ENCODE measurements at places on chromosomes 5 and 9.

DNA sequence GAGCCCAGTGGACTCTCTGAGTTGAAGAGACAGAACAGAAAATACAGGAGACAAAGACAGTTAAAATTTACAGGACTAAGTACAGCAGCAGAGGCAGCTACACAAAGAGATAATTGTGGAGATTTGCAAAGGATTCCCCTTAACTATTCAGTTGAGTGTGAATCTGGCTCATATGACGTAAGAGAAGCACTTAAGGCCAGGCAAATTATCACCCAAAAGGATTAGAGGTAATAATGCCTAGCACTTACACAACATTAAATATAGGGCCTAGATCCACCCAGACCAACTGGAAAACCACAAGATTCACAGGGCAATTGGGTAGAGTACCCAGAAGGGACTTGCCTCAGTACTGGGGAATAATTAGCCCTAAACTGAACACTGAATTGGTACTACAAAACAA is 41.3 kb downstream of the ADAMTS6 start:
- DNase-seq, result no peak

DNA sequence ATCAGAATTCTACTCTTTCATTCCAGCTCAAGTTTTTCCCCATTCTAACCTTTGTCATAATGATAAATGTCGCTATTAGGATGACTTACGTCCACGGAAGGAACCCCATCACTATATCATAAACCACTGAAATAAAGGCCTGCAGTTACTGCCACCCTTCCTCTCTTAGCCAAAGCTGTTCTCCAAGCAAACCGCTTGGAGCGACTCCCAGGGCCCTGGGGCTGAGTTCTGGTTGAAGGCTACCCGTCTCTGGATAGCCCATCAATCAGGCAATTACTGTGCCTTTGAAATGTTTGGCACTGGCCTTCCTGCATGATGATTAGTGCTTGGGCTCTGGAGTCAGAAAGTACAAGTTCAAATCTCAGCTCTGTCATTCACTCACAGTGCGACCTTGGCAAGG is 386.0 kb downstream of the SPOCK1 start:
- DNase-seq, result no peak

- DNase-seq, result no peak
These were observed 179.1 kb upstream of the FBXL7 start for GRCh38 chr5:15320871-15321270.

DNA sequence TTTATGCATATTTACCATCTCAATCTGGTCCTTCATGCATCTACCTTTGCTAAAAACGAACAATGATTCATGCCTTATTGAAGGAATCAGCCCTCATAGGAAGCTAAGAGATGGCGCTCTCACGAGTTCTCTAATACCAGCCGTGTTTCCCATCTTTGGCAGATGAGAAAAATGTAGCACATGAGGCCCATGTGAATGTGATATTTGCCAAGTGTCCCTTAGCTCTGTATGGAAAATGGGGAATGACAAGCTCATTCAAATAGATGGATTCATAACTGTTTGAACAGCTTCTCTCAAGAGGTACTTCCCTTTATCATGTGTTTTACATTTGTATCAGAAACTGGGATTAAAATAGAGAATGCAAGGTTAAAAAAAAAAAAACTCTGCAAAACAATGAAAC is 66.1 kb downstream of the TTC39B start:
- no peak for DNase-seq

DNA sequence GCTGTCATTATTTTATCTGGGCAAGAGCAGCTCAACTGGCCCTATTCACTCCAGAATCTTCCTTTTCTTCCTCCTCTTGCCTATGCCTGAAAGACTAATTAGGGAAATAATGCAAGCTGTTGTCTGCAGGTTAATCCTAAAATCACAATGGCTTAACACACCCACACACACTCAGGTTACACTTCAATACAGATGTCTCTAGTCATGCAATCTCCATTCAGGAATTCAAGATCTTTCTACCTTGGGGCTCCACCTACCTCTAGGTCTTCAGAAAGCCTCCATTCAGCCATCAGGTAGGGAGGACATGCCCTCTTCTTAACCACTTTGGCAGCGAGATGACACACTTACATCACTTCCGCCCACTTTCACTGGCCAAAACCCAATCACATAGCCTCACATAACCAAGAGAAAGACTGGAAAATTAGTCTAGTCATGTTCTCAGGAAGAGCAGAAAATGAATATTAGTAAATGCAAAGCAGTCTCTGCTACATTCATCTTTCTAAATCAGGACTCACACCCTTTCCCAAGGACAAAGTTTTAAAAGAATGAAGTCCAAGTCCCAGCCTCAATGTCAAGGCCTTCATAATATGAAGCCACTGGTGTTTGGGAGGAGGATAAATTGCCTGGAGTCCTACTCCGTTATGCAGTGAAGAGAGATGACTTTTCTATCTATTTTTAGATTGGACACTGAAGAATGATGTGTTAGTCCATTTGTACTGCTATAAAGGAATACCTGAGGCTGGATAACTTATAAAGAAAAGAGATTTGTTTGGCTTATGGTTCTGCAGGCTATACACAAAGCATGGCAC is 428.1 kb downstream of the EFNA5 start:
- no peak for DNase-seq

DNA sequence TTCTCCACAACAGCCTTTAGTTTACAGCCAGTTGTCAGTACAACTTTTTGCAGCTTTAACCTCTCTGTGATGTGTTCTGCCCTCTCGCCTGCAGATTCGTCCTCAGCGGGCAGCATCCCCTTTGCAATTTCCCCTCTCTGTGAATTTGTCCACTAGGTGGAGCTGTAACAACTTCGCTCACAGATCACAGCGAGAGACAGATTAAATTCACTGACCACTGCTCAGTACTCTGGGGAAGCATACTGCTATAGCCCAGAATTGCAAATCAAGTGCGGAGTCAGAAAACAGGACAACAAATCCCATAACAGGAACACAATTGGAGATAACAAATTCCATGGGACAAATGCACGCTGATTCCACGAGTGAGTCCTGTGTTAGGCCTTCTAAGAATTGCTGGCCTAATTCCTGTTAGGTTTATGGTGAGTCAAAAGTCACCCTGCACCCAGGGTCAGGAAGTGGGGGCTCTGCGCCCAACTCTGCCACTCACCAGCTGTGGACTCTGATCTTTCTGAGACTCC is 2124.9 kb downstream of the MAT2B start:
- peak; percentile 3 for DNase-seq

DNA sequence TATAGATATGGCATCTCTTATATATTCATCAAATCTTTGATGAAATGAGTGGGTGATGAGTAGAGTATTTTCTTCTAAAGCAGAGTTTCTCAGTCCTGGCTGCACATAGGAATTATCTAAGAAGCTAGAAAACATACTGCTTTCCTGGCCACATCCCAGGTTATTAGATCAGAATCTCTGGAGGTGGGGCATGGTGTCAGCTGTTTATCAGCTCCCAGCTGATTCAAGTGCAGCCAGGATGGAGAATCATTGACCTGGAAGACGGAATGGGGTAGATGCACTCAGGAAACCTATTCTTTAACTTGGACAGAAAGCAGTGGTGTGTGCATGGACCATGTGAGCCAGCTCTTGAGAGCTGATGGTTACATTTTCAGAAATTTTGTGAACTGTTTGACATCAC is 108.1 kb upstream of the IL6ST start:
- no peak for DNase-seq

All from stimulated activated CD4-positive, alpha-beta T cell treated with anti-CD3 and anti-CD28 coated beads, Interleukin-15, amount 100 ng/mL, for 24 hours (primary cell).